ENCODE measurements at places on chromosomes 4 and X.

DNA sequence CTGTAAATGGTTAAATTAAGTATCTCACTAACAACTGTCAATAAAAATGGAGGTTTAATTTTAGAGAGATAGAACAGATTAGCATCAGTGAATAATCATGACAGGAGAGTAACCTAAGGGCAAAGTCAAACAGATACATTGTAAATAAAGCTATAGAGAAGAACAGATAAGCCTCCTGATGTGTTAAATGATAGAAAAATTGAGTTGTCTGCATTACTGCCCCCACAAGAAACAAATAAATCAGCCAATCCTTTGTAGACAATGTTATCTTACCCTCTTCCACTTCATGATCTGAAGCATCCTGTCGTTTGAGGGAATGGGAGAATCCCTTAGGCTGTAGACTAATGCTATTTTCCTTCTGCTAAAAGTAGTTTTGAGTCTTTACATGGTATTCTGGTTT lies 147.8 kb downstream of the PCDH18 start:
- DNase-seq, result no peak

DNA sequence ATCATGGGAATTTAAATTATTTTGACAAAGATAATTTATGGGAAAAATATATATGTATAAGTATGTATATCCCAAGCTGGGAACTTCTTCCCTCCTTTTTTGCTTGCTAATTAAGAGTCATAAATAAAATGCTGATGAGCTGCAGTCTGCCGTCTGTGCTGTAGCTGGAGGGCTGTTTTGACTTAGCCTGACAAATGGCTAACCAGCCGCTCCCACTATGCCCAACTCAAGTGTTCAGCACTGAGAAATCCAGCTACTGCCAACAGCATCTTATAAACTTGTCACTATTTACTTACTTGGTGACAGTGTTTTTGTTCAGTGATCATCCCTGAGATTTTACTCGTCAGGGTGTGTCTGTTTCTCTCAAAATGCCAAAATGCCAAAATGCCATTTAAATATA lies 171.2 kb upstream of the PGRMC2 start:
- no peak for DNase-seq

DNA sequence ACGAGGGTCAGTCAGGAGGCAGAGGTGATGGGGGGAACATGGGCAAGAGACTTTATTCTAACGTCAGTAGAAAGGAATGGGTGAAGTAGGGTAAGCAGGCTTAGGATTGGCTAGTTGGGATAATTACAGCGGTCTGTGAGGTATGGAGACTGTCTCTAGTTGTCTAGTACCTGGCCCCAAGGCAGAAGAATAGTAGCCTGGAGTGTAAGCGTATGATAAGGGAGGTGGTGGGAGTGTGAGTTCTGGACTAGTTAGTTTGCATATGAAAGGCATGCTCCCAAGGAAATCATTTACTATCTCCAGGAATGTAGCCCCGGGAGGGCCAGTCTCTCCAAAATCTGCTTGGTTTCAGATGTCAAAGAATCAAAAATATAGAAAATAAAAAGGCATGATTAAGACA lies 219.6 kb upstream of the ANXA3 start:
- DNase-seq, result no peak

DNA sequence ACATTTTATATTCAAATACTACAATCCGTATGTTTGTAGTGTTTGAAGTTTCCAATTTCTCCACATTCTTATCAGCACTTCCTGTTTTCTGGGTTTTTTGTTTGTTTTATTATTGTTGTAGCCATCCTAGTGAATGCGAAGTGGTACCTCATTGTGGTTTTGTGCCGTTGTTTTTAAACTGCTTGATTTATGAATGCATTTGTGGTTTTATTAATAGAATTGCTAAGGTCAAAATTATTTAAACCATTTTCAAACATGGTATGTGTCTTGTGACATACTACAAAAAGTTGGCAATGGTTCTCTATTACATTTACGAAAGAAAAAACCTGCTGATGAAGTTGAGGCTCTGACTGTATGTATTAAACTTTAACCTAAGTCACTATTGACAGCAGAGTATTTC lies 780.0 kb upstream of the MAGEB2 start:
- no peak for DNase-seq

Data from CD8-positive, alpha-beta memory T cell (primary cell).